Karpas-422 (cell line): ENCODE measurements at places on chromosomes 7 and 10. TPM values are rescaled to one million over a fixed set of nuclear protein-coding genes. Genes with fewer than 3 reads are reported as not detected.

Gene ZYX
- 9.2 and 12.0 TPM in 2 replicates for total RNA-seq

Gene PRLHR
- total RNA-seq = not detected in 2 replicates

Gene NUTM2A
- 0.14 and 0.26 TPM in 2 replicates for total RNA-seq

Gene LOXL4
- not detected in 2 replicates for total RNA-seq

Gene OR2A12
- total RNA-seq = not detected in 2 replicates

Gene EPO
- total RNA-seq = not detected in 2 replicates

Gene PAX2
- total RNA-seq = not detected in 2 replicates

Gene FAM25C
- total RNA-seq = not detected in 2 replicates

Gene GCK
- not detected in 2 replicates for total RNA-seq

Gene SPOCK2
- 4.4 TPM in 1 of 2 replicates, not detected in the other for total RNA-seq

Gene ARL4A
- not detected in 2 replicates for total RNA-seq

Gene GOLGA7B
- total RNA-seq = not detected in 2 replicates

Gene NEUROD6
- total RNA-seq = not detected in 2 replicates

Gene DLX6
- not detected in 2 replicates for total RNA-seq

Gene SPDYE16
- total RNA-seq = not detected in 2 replicates

Gene CFTR
- not detected in 2 replicates for total RNA-seq

Gene LRRC18
- total RNA-seq = 3.4 TPM in 1 of 2 replicates, not detected in the other
